Activated CD8-positive, alpha-beta T cell treated with anti-CD3 and anti-CD28 coated beads for 36 hours (primary cell): ENCODE measurements at places on chromosomes 2 and 18. TPM values are rescaled to one million over a fixed set of nuclear protein-coding genes. Genes with fewer than 3 reads are reported as not detected.

GRCh38 chr18:10546557-10547300, 20.9 kb downstream of the NAPG start:
- no peak overlapping the region for H3K27ac ChIP-seq
- H3K4me1 ChIP-seq = no peaks in the 10 kb centered on the region
- H3K27me3 ChIP-seq = no peaks in the 10 kb centered on the region
- no peak overlapping the region for H3K4me3 ChIP-seq

DNA sequence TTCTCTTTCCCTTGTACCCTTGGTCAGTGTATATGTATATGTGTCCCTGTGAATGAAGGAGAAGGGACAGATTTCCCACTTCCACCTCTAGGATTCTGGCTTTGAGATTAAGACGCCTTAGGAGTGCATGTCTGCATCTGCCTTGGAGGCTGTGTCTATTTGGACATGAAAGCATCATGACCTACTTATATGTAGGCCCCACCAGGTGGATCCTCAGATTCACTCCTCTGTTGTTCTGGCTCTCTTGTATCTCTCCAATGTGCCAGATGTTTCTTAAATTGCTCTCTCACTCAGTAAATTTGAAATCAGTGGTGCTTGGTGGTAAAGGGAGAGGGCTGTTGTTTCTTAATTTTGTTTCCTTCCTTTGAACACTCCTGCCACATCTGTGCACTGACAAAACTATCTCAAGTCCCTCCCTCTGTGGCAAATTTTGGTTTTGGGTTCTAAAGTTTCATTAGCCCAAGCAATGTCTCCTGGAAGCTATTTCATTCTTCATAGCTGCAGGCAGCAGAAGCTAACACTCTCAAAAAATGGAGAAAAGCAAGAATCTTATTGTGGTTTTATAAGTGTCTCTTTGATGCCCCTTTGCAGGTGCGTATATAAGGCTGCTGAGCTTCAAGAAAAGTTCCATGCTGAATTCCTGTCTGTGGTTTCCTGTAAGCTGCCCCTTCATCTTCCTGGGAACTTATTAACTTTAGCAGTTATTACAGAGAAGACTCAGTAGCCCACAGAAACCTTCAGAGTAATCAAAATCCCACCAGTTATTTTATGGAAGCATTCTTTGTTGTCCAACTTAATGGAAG, 179.7 kb upstream of the SETBP1 start:
- DNase-seq = no peak
- H3K36me3 ChIP-seq = no peaks in the 10 kb centered on the region
- peaks cover 24% of the 10 kb centered on the region for H3K4me1 ChIP-seq
- H3K27me3 ChIP-seq = no peaks in the 10 kb centered on the region

DNA sequence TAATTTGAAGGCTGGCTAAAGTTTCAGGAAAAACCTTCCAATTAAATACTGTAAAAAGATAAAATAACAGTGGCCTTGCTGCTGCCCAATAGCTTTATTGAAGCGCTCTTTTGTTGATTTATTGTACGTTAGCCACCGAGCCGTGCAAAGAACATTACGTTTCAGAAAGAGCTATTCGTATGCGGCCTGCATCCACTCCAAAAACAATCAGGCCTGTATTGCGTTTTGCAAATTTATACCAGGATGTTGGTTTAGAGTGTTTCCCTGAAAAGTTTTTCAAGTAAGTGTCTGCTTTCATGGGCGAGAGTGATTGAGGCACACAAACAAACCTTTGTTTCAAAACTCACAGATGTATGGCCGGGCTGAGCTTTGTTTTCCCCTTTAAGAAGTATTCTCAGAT, 257.2 kb upstream of the SALL3 start:
- no peak for DNase-seq
- no peak overlapping the region for H3K27ac ChIP-seq
- H3K4me1 ChIP-seq = no peaks in the 10 kb centered on the region

SERPINB11 gene
- total RNA-seq = not detected

GRCh38 chr2:217993817-217994463, 8.9 kb downstream of the TNS1 start:
- H3K36me3 ChIP-seq = no peaks in the 10 kb centered on the region
- peaks cover 6% of the 10 kb centered on the region for H3K27me3 ChIP-seq
- no peak overlapping the region for H3K27ac ChIP-seq
- peaks cover 5% of the 10 kb centered on the region for H3K4me1 ChIP-seq

LOXHD1 gene
- total RNA-seq = 0.45 TPM

ERBB4 gene
- not detected for total RNA-seq

- H3K4me3 ChIP-seq = no peak overlapping the region
- no peak for DNase-seq
- no peaks in the 10 kb centered on the region for H3K4me1 ChIP-seq
- H3K27ac ChIP-seq = no peak overlapping the region
- peaks cover 10% of the 10 kb centered on the region for H3K27me3 ChIP-seq
Measured at GRCh38 chr2:20094955-20095354, 43.5 kb upstream of the LAPTM4A start.

GRCh38 chr2:74850496-74851190, 16.7 kb downstream of the HK2 start:
- H3K36me3 ChIP-seq = peaks cover 49% of the 10 kb centered on the region
- DNase-seq = no peak
- peaks cover 55% of the 10 kb centered on the region for H3K4me1 ChIP-seq
- H3K27me3 ChIP-seq = no peaks in the 10 kb centered on the region
- no peak overlapping the region for H3K4me3 ChIP-seq

DNA sequence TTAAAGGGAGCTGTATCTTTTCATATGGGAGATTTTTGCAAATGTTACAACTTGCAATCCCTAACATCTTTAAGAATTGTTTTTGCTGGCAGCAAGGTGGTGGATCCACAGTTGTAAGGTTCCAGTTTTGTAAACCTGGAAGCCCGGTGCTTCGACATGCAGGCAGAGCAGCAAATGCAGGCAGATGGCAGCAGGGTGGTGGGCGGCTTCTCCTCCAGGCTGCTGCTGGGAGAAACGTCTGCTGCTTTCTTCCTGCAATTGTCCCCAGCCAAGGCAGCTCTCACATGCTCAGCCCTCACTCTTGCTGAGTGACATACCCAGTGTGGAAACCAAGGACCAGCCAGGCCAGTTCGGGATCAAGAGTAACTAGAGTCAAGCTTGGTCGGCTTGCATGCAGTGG, 166.0 kb downstream of the SEPTIN10 start:
- H3K36me3 ChIP-seq = peaks cover 14% of the 10 kb centered on the region
- H3K27ac ChIP-seq = no peak overlapping the region
- H3K4me3 ChIP-seq = no peak overlapping the region
- H3K27me3 ChIP-seq = no peaks in the 10 kb centered on the region

GRCh38 chr2:140234116-140234515, 1453.9 kb upstream of the NXPH2 start:
- no peaks in the 10 kb centered on the region for H3K36me3 ChIP-seq
- DNase-seq = no peak
- no peaks in the 10 kb centered on the region for H3K4me1 ChIP-seq
- no peaks in the 10 kb centered on the region for H3K27me3 ChIP-seq
- no peak overlapping the region for H3K27ac ChIP-seq
- H3K4me3 ChIP-seq = no peak overlapping the region
